Stimulated activated CD4-positive, alpha-beta T cell treated with anti-CD3 and anti-CD28 coated beads, Interleukin-1b, Interleukin-23, amount 100 ng/mL, for 1 hour (primary cell): ENCODE measurements at places on chromosomes 12 and 14.

DNA sequence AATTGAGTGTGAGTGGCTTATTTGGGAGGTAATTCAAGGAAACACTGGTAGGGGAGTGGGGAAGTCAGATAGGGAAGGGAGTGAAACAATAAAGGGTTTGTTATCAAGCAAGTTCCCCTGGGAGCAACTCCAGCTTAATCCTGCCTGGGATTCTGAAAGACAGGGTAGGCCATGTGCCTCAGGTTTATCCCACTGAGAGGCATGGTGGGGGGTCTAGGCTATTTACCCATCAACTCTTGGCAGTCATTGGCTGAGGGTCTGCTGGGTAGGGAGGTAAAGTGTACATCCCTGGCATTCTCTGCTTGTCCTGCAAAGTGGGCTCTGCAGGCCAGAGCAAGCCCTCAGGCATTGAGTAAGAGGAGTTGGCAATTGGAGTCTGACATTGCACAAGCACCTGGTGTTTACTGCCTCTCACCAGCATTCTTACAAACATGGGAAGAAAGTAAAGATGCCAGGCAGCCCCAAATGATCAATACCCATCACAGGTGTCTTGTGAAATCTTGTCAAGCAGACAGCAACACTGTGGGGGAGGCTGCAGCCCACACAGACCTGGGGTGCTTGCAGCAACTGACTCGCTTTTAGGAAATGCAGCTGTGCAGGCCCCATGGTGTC lies 169.3 kb downstream of the KTN1 start:
- DNase-seq: no peak

- no peak for DNase-seq
Measured at GRCh38 chr12:79451978-79452377, 238.8 kb downstream of the PAWR start.

DNA sequence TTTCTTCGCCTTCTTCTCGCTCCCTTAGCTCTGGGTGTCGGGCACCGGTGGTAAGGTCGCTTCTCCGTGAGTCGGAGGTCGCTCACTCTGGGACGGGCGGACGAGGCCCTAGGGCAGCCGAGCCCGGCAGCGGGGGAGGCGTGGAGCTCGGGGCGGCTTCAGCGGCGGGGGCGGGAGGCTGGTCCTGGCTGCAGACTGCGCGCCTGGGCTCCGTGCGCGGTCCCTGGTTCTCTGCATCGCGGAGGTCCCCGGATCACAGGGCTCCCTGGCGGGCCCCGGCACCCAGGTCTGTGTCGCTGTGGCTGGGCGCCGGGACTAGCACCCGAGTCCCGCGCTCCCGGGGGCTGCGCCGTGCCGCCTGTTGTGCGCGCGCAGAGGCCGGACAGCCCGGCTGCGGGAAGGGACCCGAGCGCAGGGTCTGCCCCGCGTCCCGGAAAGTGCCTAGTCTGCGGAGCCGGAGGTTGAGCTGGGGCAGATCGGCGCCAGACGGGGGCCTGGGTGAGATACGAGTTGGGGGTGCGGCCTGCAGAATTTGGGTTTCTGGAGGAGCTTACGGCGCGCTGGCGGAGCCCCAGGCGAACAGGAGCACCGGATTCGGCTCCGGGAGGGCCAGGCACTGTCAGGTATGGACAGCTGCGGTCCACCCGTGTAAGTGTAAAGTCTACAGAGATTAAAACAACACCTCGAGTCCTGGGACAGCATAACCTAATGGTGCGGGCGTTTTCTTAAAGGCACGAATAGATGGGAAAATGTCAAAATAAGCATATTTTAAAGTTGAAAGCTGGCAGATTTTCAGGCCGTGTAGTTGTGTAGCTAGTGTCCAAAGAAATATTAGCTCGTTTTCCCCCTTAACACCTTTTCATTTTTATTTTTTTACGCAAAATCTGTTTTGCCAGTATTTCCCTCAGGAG lies 713 bp downstream of the FRMD6 start:
- DNase-seq: no peak

DNA sequence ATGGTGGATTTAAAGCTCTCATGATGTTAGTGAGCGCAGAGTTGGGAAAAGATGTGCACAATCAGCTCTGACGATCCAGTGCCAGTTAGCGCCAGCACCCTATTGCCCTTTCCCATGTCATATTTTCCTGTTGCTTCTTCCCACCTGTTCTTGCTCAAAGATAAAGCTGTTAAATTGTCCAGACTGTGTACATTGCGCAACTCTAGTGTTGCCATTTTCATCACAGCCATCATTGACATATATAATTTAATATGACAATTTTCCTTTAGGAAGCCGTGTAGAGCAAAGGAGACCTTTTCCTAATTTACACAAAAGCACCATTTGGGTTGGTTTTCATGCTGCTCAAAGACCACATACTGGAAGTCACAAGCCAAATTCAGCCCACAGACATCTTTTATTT lies 5.7 kb upstream of the C12orf42 start:
- no peak for DNase-seq

DNA sequence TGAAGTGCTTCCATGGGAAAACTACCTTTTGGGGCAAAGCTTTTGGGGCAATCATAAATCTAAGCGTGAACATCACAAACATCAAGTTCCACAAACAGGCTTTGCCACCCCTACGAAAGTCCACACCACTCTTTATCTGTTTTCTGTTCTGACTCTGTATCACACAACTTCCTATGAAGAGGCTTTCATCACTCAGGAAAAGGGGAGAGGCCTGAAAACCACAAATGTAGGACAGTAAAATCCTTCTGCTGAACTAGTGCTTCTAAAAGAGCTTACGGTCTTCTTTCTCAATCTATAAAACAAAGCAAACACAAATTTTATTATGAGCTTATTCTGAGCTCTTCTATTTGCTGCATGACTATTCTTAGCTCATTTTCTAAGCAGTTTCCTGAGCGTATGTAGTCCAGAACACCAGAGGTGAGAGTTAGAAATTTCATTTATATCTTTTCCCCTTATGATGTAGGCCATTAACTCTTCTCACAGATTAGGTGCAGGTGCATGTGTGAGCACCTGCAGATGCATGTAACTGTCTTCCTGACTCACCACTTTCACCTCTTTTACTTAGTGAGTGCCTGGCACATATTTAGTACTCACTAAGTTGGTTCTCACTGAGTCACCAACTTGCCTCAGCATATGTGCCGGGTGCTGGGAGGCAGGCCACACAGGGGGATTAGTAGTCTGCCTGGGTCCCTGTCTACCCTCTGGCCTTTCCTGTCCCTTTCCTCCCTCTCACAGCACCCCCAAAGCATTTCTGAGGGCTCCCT lies 32.9 kb upstream of the SYCP3 start:
- no peak for DNase-seq

DNA sequence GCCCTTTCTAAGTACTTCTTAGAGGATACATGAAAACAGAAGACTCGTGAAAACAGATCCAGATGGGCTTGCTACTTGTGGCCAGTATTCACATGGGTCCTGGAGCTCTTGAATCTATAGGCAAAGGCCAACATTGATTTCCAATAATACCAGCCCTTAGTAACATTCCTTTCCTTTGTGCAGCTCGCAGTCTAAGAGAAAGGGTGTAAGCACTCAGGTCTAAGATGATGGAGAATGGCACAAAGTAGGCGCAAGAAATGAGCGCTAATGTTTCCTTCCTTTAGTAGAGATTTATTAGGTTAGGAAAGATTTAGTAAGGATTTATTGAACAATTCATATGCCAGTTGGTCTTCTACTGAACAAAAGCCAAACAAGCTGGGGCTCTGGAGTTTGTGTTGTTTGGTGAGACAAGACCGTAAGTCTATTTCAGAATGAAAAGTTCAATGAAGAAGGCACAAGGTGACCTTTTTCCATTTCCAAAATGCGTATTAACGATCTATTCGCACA lies 525 bp downstream of the RNU6-8 start:
- no peak for DNase-seq

DNA sequence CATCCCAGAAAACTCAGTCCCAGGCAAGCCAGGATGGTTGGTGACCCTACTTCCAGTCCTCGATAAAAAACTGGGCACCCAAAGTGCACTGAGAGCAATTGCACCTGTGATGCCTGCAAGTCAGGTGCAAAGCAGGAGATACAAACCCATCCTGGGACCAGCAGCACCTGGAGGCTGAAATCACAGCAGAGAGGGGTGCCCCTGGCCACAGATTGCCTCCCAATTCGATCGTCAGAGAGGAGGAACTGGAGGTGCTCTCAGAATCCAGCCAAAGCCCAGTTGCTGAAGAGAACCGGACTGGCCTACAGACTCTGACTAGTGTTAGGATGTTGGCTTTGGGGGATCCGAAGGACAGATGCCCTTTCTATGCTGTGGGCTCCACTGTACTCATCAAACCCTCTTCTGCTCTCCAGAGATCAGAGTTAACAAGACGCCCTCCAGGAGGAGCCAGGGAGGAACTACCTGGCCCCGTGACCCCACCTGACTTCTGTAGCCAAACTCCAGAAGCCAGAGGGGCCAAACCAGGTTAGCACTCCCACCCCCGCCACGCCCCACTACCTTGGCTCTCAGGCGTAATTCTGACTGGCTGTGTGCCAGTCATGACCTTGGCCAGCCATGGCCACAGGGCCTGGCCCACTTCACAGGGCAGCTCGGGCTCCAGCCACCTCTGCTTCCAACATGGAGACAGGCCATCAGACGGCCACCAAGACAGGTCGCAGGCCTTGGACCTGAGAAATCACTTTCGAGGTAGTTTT lies 284.5 kb upstream of the RTL1 start:
- DNase-seq: no peak

DNA sequence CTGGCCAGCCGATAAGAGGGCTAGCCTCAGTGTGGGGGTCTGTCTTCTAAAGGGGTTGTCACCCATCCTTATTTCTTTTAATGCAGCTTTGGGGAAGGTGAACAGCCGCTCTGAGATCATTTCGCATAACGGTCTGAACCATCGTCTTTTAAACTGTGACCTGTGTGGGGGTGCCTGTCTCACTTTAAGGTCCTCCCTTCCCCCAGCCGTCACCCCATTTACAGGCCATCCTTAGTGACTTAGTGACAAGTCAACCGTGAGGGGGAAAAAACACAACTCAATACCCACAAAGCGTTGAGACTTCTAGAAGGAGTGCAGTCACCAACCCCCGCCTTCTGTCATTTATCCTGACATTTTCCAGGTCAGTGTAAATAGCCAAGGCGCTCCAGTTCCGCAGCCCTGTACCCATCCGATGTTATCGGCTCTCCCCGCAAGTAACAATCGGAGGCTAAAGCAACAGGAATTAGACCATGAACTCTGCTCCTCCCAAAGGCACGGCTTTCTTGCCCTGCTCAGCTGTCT lies 505 bp upstream of the DENND5B start:
- no peak for DNase-seq

DNA sequence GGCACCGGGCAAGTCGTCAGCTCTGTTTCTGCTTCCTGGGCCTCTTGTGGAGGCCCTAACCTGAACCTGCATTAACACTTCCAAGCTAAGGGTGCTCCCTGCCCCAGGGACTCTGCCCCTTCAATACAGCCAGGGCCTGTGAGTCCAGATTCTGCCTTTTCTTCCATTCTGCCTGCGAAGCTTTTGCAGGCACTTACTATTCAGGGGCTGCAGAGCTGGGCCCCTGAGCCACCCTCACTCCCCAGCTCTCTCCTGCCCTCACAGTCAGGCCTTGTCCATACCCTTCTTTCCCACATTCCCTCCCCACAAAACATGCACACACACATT lies 101.1 kb downstream of the ZFP36L1 start:
- DNase-seq: no peak

GRCh38 chr12:5577211-5577612 lies 145.3 kb downstream of the NTF3 start:
- DNase-seq: no peak

DNA sequence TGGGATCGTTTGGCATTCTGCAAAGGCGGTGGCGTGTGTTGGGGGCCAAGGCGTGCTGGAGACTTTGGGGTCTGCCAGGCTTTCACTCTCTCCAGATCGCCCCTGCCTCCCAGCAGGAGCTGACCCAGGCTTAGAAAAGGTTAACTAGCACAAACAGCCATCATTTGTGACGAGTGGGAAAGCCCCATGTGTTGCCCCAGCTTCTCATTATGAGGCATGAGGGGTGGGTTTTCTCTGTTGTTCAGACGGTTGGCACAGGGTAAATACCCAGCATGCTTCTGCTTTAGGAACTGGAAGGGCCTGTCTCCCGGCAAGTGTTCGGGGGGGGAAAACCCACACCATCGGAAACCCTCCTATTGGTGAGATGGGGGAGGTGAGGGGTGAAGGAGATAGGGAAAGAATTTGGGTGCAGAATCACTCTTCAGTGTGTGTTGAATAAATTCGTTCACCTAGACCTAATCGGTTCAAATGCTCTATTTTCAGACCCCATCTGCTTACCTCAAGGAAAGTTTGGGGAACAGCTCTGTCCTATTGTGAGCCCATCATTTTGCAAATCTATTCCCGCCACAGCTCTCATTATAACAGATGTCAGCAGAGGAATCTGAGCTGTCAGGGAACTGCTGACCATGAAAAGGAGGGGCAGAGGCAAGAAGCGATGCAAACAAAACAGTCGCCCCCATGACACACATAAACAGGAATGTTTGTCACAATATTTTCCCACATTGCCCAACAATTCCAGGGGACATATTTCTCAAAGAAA lies 34.7 kb upstream of the C12orf42 start:
- DNase-seq: no peak
